ENCODE measurements at places on chromosomes 2 and 18.

DNA sequence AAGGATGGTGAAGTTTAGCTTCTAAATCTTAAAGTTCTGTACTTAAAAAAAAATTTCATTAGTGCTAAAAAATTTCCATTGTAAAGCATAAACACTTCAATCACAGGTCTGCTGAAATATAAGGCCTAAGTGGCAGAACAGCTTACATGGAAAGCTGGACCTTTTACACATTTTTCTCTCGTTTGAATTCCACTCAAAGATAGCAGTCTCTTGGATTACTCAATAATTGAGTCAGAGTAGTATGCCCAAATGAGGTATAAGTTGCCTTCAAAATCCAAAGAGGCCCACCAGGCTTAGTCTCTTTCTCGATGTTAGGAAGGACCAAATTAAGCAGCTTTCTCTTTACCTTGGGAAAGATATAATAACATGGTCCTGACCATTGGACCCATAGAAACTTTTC, 220.4 kb upstream of the CWC22 start:
- H3K4me3 ChIP-seq = no peak overlapping the region
- H3K4me1 ChIP-seq = no peaks in the 10 kb centered on the region
- no peaks in the 10 kb centered on the region for H3K27me3 ChIP-seq
- H3K27ac ChIP-seq = no peak overlapping the region
- no peak for DNase-seq

- H3K27me3 ChIP-seq = no peaks in the 10 kb centered on the region
- no peak overlapping the region for H3K27ac ChIP-seq
- H3K4me1 ChIP-seq = no peaks in the 10 kb centered on the region
- no peak overlapping the region for H3K4me3 ChIP-seq
- no peak for DNase-seq
Measured at GRCh38 chr2:201734111-201734510, 35.7 kb upstream of the MPP4 start.

DNA sequence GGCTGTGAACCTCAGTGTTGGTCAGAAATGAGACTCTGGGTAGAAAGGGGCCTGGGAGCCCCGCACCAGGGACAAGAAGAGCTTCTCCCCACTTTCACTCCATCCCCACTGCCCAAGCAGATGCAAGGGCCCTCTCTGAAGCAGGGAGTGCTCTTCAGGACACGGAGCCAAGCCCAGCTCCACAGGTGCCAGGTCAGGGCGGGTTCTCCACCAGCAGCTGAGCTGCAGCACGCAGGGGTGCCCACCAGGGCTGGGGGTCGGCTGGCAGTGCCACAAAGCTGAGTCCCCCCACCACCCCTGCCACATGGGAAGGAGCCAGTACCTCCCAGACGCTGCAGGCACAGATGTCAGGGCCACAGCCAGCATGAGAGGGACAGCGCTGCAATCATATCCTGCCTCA, 106.2 kb downstream of the INHBB start:
- peaks cover 25% of the 10 kb centered on the region for H3K4me1 ChIP-seq
- no peaks in the 10 kb centered on the region for H3K27me3 ChIP-seq
- no peak overlapping the region for H3K27ac ChIP-seq
- H3K36me3 ChIP-seq = no peaks in the 10 kb centered on the region
- no peak for DNase-seq
- no peak overlapping the region for H3K4me3 ChIP-seq

GRCh38 chr2:98614024-98614739, 5.8 kb downstream of the UNC50 start:
- H3K27ac ChIP-seq = no peak overlapping the region
- H3K27me3 ChIP-seq = no peaks in the 10 kb centered on the region
- DNase-seq = no peak
- H3K4me1 ChIP-seq = peaks cover 16% of the 10 kb centered on the region
- H3K36me3 ChIP-seq = peaks cover 82% of the 10 kb centered on the region

GRCh38 chr2:143704451-143705106, 575.4 kb downstream of the ARHGAP15 start:
- no peak overlapping the region for H3K27ac ChIP-seq
- H3K27me3 ChIP-seq = no peaks in the 10 kb centered on the region
- no peak for DNase-seq
- no peaks in the 10 kb centered on the region for H3K4me1 ChIP-seq
- H3K4me3 ChIP-seq = no peak overlapping the region

DNA sequence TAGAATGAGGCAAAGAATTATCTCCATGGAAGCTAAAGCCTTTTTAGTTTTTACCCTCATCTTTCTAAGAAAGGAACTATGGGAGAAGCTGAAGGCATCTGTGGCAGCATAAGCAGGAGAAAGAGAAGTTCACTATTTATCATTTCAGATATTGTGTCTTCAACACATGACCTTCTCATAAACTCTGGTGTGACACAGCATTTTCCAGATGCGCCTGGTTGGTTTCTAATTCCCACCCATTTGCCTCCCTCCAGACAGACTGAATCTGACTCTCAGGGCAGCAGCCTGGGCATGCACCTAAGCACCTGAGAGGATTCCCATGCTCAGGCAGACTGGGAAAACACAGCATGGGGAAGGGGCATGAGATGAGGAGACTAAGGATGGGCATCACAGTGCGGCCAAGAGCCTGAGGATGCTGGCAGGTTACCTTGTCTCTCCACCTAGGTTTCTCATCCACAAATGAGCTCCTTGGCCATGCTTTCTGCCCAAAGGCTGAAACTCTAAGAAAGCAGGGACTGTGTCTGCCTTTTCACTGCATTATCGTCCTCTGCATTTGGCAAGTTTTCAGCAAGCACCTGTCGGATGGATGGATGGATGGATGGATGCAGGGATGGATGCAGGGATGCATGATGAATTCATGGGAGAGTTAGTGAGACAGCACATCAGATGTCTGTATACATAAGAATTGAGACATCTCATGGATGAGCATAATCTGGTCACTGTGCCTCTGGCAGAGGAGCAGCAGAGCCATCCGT, 28.8 kb upstream of the SULT1C4 start:
- H3K4me1 ChIP-seq = no peaks in the 10 kb centered on the region
- no peak overlapping the region for H3K27ac ChIP-seq
- H3K36me3 ChIP-seq = no peaks in the 10 kb centered on the region
- H3K27me3 ChIP-seq = no peaks in the 10 kb centered on the region
- no peak overlapping the region for H3K4me3 ChIP-seq
- no peak for DNase-seq

DNA sequence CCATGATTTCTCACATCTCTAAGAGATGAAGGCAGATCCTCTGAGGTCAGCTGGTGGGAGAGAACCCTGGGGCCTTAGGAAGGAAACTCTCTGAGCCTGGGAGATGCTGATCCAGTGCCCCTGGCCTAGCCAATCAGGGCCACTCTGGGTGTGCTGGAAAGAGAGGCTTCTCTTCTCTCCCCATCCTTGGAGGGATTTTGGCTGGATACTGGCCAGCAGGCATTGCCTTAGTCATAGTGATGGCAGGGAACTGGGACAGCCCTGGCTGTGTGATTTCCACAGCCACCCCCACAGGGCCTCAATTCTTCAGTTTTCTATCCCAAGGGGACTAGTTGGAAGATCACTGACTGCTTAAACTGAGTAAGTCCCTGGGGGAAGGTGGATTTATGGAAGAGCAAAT, 26.6 kb upstream of the PLB1 start:
- no peak for DNase-seq
- H3K36me3 ChIP-seq = no peaks in the 10 kb centered on the region
- no peak overlapping the region for H3K4me3 ChIP-seq
- H3K4me1 ChIP-seq = no peaks in the 10 kb centered on the region
- no peak overlapping the region for H3K27ac ChIP-seq

DNA sequence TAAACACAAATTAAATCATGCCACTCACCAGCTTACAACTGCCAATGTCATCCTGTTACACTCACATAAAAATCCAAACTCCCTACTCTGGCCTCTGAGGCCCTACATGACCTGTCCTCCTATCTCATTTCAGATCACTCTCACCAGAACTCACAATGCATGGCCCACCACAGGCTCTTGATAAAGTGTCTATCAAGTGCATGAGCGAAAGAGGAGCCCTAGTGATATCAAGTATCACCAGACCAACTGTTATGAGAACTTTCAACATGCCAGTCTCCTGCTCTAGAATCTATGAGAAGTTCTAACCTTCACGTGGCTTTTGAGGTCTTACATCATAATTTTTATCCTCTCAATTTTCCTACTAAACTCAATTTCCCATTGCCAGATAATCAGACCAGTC, 76.4 kb upstream of the CD226 start:
- peaks cover 45% of the 10 kb centered on the region for H3K36me3 ChIP-seq
- no peak overlapping the region for H3K27ac ChIP-seq
- no peaks in the 10 kb centered on the region for H3K27me3 ChIP-seq
- no peak overlapping the region for H3K4me3 ChIP-seq
- H3K4me1 ChIP-seq = no peaks in the 10 kb centered on the region
- no peak for DNase-seq

GRCh38 chr2:200765139-200765951, 46.4 kb upstream of the BZW1 start:
- H3K27ac ChIP-seq = peak overlapping the region; percentile 55
- H3K27me3 ChIP-seq = no peaks in the 10 kb centered on the region
- no peak overlapping the region for H3K4me3 ChIP-seq
- no peaks in the 10 kb centered on the region for H3K36me3 ChIP-seq
- peaks cover 32% of the 10 kb centered on the region for H3K4me1 ChIP-seq
- DNase-seq = peak; percentile 90

- no peak overlapping the region for H3K27ac ChIP-seq
- no peak for DNase-seq
- no peak overlapping the region for H3K4me3 ChIP-seq
- H3K27me3 ChIP-seq = 0 out of 2 replicates have a peak, but pooled peaks cover 5% of the 10 kb centered on the region
Measured at GRCh38 chr2:120498576-120499394, 152.8 kb downstream of the INHBB start.

DNA sequence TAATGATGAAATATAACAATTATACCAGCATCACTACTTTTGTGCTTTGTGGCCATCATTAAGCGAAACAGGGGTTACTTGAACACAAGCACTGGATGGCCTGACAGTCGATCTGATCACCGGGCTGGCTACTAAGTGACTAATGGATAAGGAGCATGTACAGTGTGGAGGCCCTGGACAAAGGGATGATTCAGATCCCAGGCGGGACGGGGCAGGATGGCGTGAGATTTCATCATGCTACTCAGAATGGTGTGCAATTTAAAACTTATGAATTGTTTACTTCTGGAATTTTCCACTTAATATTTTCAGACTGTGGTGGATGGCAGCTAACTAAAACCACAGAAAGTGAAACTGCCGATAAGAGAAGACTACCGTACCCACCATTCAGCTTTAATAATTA, 7.0 kb upstream of the CLIP4 start:
- H3K27me3 ChIP-seq = no peaks in the 10 kb centered on the region
- peak overlapping the region; percentile 83 for H3K27ac ChIP-seq
- DNase-seq = peak; percentile 89
- no peaks in the 10 kb centered on the region for H3K36me3 ChIP-seq

- H3K4me3 ChIP-seq = no peak overlapping the region
- H3K27ac ChIP-seq = peak overlapping the region; percentile 26
- H3K4me1 ChIP-seq = peaks cover 12% of the 10 kb centered on the region
- peak; percentile 23 for DNase-seq
- H3K27me3 ChIP-seq = no peaks in the 10 kb centered on the region
Measured at GRCh38 chr18:48806551-48807261, 144.1 kb downstream of the SMAD7 start.

DNA sequence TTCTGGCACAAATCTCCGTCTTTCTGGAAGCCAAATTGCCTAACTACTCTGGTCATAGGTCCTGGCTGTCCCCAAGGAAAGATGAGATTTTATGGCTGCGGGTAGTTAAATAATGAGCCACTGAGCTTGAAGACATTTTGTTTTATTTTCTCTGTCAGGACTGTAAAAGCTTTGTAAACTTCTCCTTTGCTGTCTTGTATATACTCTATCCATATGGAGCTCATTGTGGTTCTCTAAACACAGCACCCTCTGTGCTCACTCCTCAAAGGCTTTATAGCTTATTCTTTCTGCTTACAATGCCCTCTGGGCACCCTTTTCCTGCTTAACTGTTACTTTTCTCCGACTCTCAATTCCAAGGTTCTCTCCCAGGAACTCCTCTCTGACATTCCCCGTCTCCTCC, 209.1 kb downstream of the CMPK2 start:
- H3K36me3 ChIP-seq = no peaks in the 10 kb centered on the region
- H3K4me3 ChIP-seq = no peak overlapping the region
- H3K27ac ChIP-seq = no peak overlapping the region
- H3K27me3 ChIP-seq = no peaks in the 10 kb centered on the region
- no peaks in the 10 kb centered on the region for H3K4me1 ChIP-seq

- H3K4me3 ChIP-seq = no peak overlapping the region
- H3K27ac ChIP-seq = no peak overlapping the region
- DNase-seq = no peak
- peaks cover 50% of the 10 kb centered on the region for H3K27me3 ChIP-seq
- H3K36me3 ChIP-seq = no peaks in the 10 kb centered on the region
Measured at GRCh38 chr2:25170888-25171287, 2.5 kb upstream of the POMC start.

GRCh38 chr2:47354013-47354847, 48.7 kb upstream of the MSH2 start:
- no peak for DNase-seq
- no peaks in the 10 kb centered on the region for H3K27me3 ChIP-seq
- H3K36me3 ChIP-seq = no peaks in the 10 kb centered on the region

DNA sequence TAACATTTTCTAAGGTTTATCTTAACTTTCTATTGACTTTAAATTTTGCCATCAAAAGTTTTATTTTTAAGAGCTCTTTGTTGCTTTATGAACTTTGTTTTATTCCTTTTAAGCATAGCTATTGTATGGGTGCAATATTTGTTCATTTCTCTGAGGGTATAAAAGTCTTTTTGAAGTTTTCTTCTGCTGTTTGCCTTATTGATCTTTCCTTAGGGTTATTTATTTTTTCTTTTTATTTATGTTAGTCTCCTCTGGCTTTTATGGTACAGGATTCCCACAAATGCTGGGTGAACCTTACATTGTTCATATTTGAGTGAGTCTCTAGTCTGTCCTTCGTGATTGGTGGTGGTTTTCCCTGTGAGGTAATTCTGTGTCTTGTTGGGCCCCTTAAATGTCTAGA, 68.4 kb downstream of the PARD3B start:
- H3K4me1 ChIP-seq = no peaks in the 10 kb centered on the region
- no peak overlapping the region for H3K4me3 ChIP-seq
- H3K36me3 ChIP-seq = no peaks in the 10 kb centered on the region
- DNase-seq = no peak
- no peaks in the 10 kb centered on the region for H3K27me3 ChIP-seq
- H3K27ac ChIP-seq = no peak overlapping the region

DNA sequence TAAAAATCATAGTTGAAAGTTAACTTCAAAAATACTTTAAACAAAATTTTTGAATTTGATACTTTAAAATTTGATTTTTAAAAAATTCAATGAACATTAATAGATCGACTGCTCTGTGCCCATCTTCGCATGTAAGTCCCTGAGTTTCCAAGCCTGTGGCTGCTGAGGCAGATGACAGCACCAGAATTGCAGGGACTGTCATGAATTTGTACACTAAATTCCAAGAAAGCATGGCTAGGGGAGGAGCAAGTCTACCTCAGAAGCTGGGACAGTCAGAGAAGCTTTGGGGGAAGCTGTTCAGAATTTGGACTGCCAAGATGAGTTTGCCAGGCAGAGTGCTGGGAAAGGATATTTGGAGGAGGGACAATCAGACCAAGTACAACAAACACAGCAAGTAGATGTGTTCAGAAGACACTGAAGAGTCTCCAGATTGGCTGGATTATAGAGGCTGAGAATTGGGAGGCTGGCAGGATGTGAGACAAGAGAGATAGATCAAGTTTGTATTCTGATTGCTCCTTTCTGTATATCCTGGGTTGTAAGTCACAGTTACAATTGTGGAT, 79.0 kb downstream of the ASXL3 start:
- no peaks in the 10 kb centered on the region for H3K4me1 ChIP-seq
- no peaks in the 10 kb centered on the region for H3K36me3 ChIP-seq
- no peaks in the 10 kb centered on the region for H3K27me3 ChIP-seq
- DNase-seq = no peak
- H3K4me3 ChIP-seq = no peak overlapping the region

- H3K27me3 ChIP-seq = no peaks in the 10 kb centered on the region
- no peak overlapping the region for H3K27ac ChIP-seq
- DNase-seq = no peak
- peaks cover 31% of the 10 kb centered on the region for H3K36me3 ChIP-seq
Measured at GRCh38 chr2:97645112-97645694, 659 bp upstream of the COX5B start.

All from SJSA1 (cell line).